LoVo (cell line): ENCODE measurements at places on chromosomes 2 and 18.

DNA sequence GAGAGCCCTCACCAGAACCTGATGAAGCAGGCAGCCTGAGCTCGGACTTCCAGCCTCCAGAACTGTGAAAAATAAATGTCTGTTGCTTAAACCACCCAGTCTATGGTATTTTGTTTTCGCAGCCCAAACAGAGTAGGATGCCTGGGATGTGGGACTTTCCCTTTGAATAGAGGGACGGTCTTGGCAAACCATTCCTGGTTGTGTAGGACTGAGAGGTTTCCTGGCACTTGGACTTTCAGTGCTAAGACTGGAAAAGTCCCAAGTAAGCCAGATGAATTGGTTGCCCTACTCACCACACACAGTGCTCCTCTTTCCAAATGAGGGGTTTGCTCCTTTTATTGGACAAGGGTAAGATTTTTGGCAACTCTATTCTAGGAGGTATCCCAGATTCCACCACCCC, 46.8 kb upstream of the ACMSD start:
- no peak for DNase-seq

DNA sequence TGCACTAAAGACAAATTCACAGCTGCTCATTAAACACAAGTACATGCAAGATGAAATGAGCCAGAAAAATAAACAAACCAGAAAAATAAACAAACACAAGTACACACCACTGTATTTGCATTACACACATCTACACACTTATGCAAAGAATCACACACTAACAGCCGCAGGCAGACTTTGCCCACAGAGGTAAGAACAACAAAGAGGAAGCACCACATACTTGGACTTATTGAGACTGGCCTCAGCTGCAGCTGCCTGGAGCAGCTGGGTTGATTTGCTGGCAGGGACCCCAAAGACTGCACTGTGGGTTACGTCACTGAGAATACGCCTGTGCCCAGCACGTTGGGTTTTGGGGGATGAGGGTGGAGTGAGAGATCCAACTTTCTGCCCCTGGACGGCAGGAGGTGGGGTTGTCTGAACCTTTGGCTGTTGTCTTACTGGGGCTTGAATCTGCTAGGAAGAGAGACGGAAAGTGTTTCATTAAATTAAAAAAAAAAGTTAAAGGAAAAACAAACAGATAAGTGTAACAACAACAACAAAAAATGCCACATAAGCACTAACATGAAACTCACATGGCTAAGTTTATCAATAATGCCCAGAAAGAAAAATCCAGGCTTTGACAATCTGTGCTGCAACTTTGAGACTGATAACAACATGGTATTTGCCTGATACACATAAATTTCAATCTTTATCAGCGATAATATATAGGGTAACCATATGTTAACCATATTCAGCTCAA, 71.9 kb upstream of the NFU1 start:
- DNase-seq: no peak

DNA sequence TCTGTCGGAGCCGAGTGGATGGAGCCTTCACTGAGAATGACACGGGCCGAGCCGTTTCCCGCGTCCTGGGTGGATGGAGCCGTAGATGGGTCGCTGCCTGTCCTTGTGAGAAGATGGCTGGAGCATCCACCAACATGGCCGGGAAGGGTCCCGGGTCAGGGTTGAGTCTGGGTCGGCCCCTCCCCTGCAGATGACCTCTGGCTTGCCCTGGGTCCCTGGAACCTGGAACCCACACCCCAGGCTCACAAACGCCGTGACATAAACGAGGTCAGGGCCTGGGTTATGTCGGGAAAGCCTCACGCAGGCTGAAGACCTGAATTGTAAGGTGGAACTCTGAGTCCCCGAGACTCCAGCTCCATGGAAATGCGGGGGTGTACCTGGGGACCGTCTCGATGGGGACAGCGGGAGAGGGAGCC, 94.9 kb downstream of the NFATC1 start:
- DNase-seq: no peak

GRCh38 chr2:42089340-42089925, 41.6 kb downstream of the PKDCC start:
- peak; percentile 72 for DNase-seq

DNA sequence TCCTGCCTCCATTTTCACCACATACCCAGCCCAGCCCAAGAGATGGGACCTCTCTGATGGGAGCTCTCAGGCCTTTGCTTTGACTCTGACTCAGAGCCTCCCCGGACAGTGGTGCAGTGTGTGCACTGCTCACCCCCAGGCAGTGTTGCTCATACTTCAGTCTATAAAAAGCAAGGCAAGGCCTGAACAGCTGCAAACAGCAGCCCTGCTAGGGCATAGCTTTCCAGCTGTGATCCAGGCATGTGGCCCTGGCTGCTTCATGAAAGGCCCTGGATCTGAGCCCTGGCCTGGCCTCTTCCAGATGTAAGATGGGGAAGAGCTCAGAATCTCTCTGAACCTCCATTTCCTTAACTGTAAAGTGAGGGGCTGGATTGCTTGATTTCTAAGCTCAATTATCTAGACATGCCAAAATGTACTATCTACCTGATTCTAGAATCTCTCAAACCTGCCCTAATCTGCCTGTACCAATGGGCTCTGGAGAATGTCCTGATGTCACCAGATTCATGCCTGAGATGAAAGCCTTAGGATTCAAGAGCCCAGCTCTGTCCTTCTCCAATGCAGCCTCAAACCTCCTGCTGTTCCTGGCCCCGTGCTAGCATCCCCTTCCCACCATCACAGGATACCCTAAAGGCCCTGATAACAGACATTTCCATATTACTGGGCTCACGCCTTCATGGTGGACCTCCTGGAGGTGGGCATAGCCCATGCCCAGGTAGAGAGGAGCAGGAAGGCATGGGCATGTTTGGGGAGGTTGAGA, 206.9 kb downstream of the ARL4C start:
- peak; percentile 58 for DNase-seq

DNA sequence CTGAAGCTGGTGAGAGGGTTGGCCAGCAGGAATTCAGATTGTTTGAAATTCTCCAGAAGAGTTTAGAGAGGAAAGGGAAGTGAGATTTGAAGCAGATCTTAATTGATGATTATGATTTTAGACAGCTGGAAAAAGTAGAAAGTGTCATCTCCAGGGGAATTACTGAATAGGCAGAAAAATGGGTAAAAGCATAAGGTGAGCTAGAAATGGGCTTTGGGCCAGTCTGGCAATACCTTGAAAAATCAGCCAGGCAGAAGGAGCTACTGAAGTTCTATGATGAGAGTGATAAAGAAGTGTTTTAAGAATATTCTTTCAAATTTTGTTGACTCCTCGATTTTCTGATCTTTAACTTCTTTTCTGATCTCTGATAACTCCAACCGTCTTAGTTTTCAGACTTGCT, 172.9 kb upstream of the CCDC150 start:
- no peak for DNase-seq

GRCh38 chr2:232982926-232983668, 30.0 kb downstream of the NGEF start:
- no peak for DNase-seq

GRCh38 chr2:177549171-177549570, 156.6 kb downstream of the AGPS start:
- no peak for DNase-seq

GRCh38 chr18:13219593-13220159, 1.1 kb downstream of the LDLRAD4 start:
- DNase-seq: no peak

- DNase-seq: no peak
Observed at GRCh38 chr18:51235009-51235789, 37.7 kb upstream of the MEX3C start.

- DNase-seq: no peak
Observed at GRCh38 chr18:36025025-36025424, 42.3 kb downstream of the RPRD1A start.

GRCh38 chr2:79593237-79593867, 80.5 kb downstream of the CTNNA2 start:
- DNase-seq: no peak
